ENCODE measurements at places on chromosomes 12 and 14.

GRCh38 chr12:58388261-58388660, 446.9 kb downstream of the ATP23 start:
- no peak for DNase-seq

DNA sequence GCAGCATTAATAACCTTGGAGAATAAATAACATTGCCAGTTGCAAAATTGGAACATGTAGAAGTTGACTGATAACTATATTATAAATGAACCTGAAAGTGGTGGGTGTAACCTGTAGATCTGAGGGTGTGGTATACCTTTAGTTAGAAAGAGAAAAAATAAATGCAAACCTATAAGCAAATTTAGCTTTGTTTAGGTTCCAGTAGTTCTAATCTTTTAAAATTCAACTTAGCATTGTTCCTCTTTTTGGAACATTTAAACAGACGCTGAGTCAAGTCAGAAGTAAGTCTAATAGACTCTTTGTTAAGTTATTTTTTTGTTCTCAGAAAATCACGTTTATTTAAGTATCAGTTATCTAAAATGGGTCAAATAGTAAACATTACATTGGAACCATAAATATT, 120.0 kb downstream of the DNAI7 start:
- no peak for DNase-seq

GRCh38 chr14:51674294-51675002, 22.7 kb downstream of the FRMD6 start:
- DNase-seq, result no peak

- DNase-seq, result no peak
Measured at GRCh38 chr12:55982319-55982936, 8.6 kb downstream of the RAB5B start.

DNA sequence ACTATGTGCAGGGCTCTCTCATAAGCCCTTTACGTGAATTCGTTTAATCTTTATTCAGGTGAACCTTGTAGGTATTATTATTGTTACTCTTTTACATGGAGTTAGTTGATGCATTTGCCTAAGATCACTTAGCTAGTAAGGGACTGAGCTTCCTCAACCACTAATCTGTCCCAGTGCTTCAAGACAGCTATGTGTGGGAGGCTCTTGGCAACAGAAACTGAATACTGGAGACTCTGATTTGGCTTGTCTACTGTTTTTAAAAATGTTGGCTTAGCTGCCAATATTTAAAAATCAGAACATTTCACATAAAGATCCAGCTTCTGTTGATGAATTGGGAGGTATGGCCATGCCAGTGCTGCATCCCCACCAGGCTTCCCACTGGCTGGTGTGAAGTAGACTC, 6.8 kb downstream of the KNTC1 start:
- no peak for DNase-seq

DNA sequence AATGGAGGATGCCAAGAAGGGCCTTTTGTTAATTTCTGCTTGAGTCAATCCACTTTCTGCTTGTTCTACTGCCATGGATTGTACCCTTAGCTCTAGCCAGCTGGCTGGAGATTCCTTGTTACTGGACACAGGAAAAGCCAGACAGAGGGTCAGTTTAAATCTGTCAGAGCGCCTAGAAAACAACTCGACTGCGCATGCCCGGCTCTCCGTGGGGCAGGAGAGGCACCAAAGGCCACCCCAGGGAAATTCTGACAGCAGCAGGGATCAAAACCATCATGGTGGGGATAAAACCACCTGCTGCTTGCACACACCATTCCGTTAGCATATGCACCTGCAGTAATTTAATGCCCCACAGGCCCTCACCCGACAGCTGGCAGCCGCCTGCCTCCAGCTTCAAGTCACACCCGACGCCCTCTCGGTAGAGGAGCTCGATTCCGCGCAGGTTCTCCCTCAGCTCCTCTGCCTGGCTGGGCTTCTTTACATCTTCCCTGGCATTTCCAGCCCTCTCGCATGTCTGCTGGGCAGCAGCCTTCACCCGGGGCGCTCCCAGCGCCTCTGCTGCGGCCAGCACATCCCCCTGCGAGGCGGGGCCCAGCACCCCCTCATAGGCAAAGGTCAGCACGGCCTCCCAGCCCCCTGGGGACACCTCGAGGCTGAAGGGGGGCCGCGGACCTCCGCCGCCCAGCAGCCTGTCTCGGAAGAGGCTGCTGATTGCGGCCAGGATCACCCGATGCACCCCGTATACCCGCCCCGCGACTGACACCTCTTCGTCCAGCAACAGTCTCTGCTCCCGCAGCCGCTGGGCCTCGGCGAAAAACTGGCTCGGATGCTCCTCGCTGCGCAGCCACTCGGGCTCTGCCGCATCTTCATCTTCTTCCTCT, 1.0 kb downstream of the KLHL33 start:
- DNase-seq, result no peak

GRCh38 chr14:99246536-99247097, 25.4 kb downstream of the BCL11B start:
- DNase-seq, result peak; percentile 76

DNA sequence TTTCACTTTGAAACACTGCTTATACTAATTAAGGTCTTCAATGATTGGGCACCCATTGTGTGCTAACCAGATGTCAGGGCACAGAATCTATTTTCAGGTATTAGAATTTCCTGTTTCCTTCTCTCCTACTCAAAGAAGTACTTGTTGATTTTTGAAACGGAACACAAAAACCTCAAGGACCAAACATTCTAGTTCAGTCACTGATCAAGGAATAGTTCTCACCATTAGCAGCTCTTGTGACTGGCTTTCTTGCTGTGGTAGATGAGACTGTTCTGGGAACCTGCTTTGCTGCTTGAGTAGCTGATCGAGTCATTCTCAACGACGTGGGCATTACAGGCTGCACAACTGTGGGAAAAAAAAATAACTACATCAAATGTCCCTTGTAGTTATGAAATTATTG, 11.0 kb downstream of the DLGAP5 start:
- no peak for DNase-seq

- no peak for DNase-seq
Measured at GRCh38 chr12:52969828-52970569, 21.1 kb downstream of the KRT18 start.
